Neural crest cell (in vitro differentiated cells): ENCODE measurements at places on chromosomes 7 and 10. TPM values are rescaled to one million over a fixed set of nuclear protein-coding genes. Genes with fewer than 3 reads are reported as not detected.

Gene GPR26
- not detected in 2 replicates for total RNA-seq

Gene ZNRF2
- 5.3 and 5.4 TPM in 2 replicates for total RNA-seq

Gene AGMO
- total RNA-seq: 0.51 and 1.0 TPM in 2 replicates

Gene HABP2
- not detected in 2 replicates for total RNA-seq

Gene TUBGCP2
- 70.0 and 72.0 TPM in 2 replicates for total RNA-seq

Gene MKX
- total RNA-seq: 0.30 TPM in 1 of 2 replicates, not detected in the other

Gene PTN
- 228 and 240 TPM in 2 replicates for total RNA-seq

Gene H2AZ2
- 351 and 353 TPM in 2 replicates for total RNA-seq

Gene SPDYE2
- not detected in 2 replicates for total RNA-seq

Gene MAT1A
- 0.11 TPM in 1 of 2 replicates, not detected in the other for total RNA-seq

Gene TMEM213
- total RNA-seq: not detected in 2 replicates

Gene SUV39H2
- total RNA-seq: 79.7 and 90.5 TPM in 2 replicates

Gene LIPJ
- not detected in 2 replicates for total RNA-seq

Gene SNCG
- 7.8 and 8.2 TPM in 2 replicates for total RNA-seq

Gene AASS
- 82.0 and 84.4 TPM in 2 replicates for total RNA-seq

Gene SORCS1
- 8.2 and 9.1 TPM in 2 replicates for total RNA-seq

Gene TSPAN12
- 15.7 and 18.2 TPM in 2 replicates for total RNA-seq

Gene ZPBP
- not detected in 2 replicates for total RNA-seq

Gene HOXA4
- 0.68 and 0.96 TPM in 2 replicates for total RNA-seq

Gene UPK3BL1
- 14.5 and 17.3 TPM in 2 replicates for total RNA-seq

Gene OGDHL
- 10.1 and 10.6 TPM in 2 replicates for total RNA-seq

Gene AKR1B15
- total RNA-seq: not detected in 2 replicates

Gene LLCFC1
- total RNA-seq: not detected in 2 replicates

Gene UTF1
- total RNA-seq: not detected in 2 replicates

Gene CPN1
- total RNA-seq: not detected in 2 replicates

Gene KDM7A
- 4.9 and 5.2 TPM in 2 replicates for total RNA-seq

Gene CDC14C
- not detected in 2 replicates for total RNA-seq
